ENCODE measurements at places on chromosomes 12 and 14.

GRCh38 chr12:120265473-120266179 lies at the start of gene PXN:
TSS of gene PXN (minus strand) at chr12:120265730. CDS start at chr12:120265629, 101 bp downstream.
- no peak for DNase-seq

- peak; percentile 69 for DNase-seq
Measured at GRCh38 chr12:84912198-84913128, at the start of gene SLC6A15. TSS of gene SLC6A15 (minus strand) at chr12:84912799. CDS start at chr12:84892120, 20,679 bp downstream.

- DNase-seq: no peak
Measured at GRCh38 chr14:96039633-96040311, 610 bp downstream of the C14orf132 start.

GRCh38 chr12:92786045-92786444 lies 83.3 kb downstream of the PLEKHG7 start:
- DNase-seq: no peak

- no peak for DNase-seq
Measured at GRCh38 chr14:32625211-32625610, 296.1 kb downstream of the AKAP6 start.

- DNase-seq: no peak
Measured at GRCh38 chr12:7197841-7198240, 8.4 kb downstream of the PEX5 start.

DNA sequence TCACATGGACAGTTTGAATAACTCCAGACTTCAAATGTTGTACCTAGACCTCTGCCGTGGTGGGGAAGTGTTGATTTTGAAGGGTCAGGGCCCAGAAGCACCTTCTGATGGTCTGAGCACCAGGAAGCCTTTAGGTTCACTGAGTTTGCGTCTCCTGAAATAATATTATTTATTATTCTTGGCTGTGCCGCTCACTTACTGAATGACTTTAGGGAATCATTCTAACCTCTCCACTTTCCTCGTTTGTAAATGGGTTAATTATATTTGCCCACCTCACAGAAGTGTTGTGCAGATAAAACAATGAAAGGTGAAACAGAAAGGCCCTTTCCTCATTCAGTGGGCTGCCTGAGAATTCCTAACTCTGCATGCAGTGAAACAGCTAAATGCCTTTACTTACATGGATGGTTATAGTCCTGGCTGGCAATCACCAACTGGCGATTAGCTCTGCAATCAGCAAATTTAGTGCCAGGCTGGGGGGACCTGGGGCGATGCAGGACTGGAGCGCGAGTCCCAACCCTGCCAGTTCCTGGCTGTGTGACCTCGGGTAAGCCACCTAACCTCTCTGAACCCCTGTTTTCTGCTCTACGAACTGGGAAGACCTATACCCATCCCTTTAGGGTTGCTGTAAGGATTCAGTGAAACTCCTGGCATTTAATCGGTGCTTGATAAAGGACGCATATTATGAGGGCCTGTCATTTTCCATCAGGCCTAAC lies 57.5 kb downstream of the MAP1LC3B2 start:
- DNase-seq: no peak

DNA sequence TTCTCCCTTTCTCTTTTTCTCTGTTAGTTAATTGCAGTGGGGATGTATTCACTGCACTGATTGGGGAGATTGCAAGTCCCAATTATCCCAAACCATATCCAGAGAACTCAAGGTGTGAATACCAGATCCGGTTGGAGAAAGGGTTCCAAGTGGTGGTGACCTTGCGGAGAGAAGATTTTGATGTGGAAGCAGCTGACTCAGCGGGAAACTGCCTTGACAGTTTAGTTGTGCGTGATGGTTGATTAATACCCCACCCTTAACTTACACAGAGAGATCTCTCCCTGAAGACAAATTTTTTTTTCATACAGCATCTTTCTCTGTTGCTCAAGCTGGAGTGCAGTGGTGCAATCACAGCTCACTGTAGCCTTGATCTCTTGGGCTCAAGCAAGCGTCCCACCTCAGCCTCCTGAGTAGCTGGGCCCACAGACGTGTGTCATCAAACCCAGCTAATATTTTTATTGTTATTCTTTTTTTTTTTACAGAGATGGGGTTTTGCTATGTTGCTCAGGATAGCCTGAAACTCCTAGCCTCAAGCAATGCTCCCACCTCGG lies 4.6 kb downstream of the C1S start:
- DNase-seq: no peak

- DNase-seq: no peak
Measured at GRCh38 chr12:108289350-108290161, 49.6 kb downstream of the CMKLR1 start.

DNA sequence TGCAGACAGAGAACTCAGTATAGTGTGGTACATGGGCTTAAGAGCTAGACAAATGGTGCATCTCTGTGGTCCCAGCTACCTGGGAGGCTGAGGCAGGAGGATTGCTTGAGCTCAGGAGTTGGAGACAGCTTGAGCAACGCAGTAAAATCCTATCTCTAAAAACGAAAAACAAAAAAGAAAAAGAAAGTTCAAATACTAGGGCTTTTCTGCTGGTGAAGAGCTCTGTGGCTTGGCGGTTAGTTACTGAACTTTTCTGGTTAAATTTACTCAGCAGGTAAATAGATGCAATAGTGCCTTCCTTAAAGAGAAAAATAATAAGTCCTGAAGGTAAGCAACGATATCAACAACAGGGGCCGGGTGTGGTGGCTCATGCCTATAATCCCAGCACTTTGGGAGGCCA lies 31.4 kb upstream of the RAP1B start:
- no peak for DNase-seq

GRCh38 chr12:16622338-16622737 lies 16.4 kb upstream of the LMO3 start:
- no peak for DNase-seq

GRCh38 chr12:131909752-131910219 lies 15.4 kb downstream of the ULK1 start:
- DNase-seq: no peak

- DNase-seq: no peak
Measured at GRCh38 chr12:105018012-105018411, 31.9 kb downstream of the NOPCHAP1 start.

DNA sequence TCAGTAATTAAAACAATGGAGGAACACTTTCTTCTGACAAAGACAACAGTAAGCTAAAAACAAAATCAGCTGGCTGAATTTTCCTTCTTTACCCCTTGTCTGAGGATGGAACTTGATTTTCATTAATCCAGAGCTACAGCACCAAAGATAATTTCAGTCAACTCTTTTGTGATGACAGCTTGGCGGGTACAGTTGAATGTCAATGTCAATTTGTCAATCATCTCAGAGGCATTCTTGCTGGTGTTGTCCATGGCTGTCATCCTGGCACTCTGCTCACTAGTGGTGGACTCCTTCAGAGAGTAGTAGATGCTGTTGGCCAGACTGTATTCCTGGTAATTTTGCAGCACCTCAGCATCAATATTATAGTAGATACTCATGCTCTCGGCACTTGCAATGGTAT lies 34.4 kb upstream of the BMP4 start:
- no peak for DNase-seq

DNA sequence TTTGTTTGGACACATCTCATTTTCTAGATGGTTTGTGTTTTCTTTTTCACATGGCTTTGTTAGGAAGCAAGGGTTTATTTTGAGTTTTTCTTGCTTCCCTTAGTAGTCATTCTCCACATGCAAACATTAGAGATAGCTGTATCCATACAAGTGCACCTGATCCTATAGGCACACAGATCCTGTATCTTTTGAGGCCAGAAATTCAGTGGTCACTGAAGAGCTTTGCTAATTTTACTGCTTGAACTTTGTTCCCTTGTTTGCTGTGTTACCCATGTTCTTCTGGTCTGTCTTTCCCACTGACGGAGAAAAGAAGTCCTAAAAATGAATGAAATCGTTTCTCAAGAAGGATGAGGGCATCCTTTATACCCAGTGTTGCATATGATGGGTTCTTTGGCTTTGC lies 14.7 kb downstream of the HMGA2 start:
- no peak for DNase-seq

- DNase-seq: no peak
Measured at GRCh38 chr12:103791350-103791920, 49.6 kb downstream of the NT5DC3 start.

GRCh38 chr14:53902307-53902706 lies 54.3 kb downstream of the BMP4 start:
- DNase-seq: no peak

GRCh38 chr14:71113376-71113775 lies 206.1 kb downstream of the PCNX1 start:
- peak; percentile 40 for DNase-seq

- no peak for DNase-seq
Measured at GRCh38 chr12:57726884-57727757, 11.4 kb downstream of the AGAP2 start.

GRCh38 chr14:42862114-42862513 lies 1255.4 kb downstream of the LRFN5 start:
- no peak for DNase-seq

DNA sequence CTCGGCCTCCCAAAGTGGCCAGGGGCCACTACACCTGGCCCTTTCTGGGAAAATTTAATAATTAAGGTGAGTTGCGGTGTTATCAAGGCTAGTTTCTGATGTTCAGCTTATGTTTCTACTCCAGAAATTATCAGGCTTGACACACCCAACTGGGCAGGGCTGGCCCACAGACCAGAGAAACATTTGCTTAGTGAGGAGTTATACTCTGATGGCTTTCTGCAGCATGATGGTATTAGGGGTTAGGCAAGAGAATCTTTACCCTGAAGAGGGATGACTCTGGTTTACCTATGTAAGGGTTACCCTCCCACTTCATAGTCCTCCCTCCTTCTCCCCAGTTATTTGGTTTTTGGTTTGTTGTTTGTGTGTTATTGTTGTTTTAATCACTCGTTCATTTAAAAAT lies 24.5 kb upstream of the HECTD1 start:
- no peak for DNase-seq

GRCh38 chr14:66636240-66636639 lies 128.3 kb downstream of the GPHN start:
- DNase-seq: no peak

DNA sequence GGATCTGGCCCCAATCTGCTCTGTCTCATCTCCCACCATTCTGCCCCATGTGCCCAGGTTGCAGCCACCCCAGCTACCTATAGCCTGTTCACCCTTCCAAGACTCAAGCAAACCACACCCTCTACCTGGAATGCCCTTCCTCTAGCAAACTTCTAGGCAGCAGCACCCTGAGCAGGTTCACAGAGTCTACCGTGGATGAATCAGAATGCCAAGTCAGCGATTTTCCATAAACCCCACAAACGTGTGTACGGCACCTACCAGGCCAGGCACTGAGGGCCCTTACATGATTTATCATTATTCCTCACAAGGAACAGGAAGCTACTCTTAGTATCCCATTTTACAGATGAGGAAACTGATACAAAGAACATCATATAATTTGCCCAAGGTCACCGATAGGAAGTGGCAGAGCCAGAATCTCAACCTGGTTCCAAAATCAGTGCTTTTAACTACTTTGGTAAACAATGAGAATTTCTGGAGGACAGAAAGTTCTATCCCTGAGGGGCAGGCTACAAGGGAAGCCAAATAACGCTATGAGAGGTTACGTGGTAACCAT lies 28.0 kb upstream of the DHRS4 start:
- no peak for DNase-seq

GRCh38 chr12:15772405-15773018 lies 16.7 kb downstream of the EPS8 start:
- no peak for DNase-seq

DNA sequence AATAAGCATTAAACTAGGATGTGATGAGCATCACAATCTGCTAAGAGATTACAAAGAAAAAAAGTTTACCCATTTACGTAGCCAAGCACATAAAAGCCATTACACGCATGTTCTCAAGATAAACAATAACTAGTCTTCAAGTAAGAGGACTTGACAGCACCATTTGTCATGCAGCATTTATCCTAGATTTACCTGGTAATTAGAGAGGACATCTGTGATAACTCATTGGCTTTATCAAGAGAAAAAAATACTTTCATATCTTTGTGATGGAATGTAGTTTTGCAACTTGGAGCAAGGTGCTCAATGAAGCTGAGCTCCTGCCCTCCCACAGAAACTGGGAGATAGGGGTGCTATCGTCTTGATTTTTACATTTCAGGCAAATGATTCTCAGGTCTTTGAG lies 1023.7 kb downstream of the FSCB start:
- DNase-seq: no peak

DNA sequence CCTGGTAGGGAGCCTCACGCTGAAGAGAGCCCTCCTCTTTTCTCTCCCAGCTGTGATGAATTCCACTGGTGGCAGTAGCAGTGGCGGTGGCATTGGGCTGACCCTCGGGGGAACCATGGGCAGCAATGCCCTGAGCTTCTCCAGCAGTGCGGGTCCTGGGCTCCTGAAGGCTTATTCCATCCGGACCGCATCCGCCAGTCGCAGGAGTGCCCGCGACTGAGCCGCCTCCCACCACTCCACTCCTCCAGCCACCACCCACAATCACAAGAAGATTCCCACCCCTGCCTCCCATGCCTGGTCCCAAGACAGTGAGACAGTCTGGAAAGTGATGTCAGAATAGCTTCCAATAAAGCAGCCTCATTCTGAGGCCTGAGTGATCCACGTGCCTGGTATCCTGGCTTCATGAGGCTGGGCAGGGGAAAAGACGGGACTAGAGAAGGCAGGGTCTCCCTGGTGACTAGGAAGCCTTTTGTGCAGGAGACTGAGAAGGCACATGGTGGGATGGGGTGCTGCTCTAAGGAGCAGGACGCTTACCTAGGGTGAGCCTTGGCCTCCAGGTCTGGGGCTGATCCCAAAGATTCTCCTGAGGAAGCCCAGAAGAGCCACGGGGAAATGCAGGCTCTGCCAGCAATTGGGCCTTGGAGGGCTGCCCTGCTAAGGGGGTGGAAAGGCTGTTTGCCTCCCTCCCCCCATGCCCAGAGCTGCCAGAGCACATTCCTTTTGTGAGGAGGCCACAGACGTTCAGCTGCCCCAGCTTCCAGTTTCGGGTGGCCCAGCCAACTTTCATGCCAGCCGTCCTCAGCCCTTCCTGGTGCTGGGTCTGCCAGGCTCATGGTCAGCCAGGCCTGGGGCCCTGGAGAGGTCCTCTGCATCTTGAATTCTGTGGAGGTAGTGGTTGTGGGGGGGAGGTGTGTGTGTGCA lies 15.8 kb downstream of the KRT7 start:
- no peak for DNase-seq

DNA sequence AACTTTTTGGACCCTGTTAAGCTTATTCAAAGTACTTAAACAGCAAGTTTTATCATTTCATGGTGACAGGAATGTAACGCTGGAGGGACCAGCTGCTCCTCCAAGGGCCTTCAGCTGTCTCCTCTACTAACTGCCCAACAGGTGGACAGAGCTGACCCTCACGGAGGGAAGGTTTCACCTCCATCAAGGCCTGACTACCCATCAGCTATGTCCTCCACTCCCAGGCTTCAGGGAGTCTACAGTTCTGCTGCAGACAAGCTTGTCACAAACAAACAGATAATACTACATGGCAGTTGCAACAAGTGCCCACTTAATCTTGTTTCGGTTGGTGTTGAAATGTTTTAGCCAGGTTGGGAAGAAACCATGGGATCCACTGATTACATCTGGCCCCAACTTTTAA lies 175.1 kb downstream of the TTC7B start:
- DNase-seq: no peak

GRCh38 chr12:72102150-72102549 lies 163.5 kb downstream of the TPH2 start:
- DNase-seq: no peak
